Karpas-422 (cell line): ENCODE measurements at places on chromosomes 6 and 20. TPM values are rescaled to one million over a fixed set of nuclear protein-coding genes. Genes with fewer than 3 reads are reported as not detected.

GRCh38 chr6:134701301-134701700, 248.6 kb downstream of the ALDH8A1 start:
- no peak for DNase-seq

GRCh38 chr6:75775219-75775618, 26.2 kb downstream of the MYO6 start:
- no peak for DNase-seq

DNA sequence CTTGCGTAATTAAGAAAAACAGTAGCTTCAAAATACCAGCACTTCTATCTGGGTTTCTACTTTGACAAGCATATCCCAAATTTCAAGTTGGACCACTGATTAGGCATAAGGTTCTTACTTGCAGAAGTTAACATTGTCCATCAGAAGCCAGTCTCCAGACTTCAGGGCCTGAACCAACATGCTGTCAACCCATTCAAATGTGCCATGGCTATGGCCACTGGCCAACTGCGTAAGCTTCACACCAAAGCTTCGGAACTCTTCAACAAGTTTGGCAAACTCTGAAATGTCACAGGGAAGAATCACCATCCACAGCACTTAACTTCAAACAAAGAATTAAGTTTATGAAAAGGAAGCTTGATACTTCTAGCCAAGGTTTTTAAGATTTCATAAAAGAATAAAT, 78.0 kb upstream of the LYRM2 start:
- DNase-seq: no peak

- DNase-seq: peak; percentile 16
Observed at GRCh38 chr6:45895569-45895968, 120.1 kb downstream of the CLIC5 start.

GRCh38 chr6:124355146-124355545, 551.5 kb downstream of the NKAIN2 start:
- no peak for DNase-seq

GRCh38 chr6:52877168-52877567, 32.3 kb downstream of the GSTA3 start:
- no peak for DNase-seq

GRCh38 chr20:56360133-56360907, 1.5 kb downstream of the FAM210B start:
- no peak for DNase-seq

DNA sequence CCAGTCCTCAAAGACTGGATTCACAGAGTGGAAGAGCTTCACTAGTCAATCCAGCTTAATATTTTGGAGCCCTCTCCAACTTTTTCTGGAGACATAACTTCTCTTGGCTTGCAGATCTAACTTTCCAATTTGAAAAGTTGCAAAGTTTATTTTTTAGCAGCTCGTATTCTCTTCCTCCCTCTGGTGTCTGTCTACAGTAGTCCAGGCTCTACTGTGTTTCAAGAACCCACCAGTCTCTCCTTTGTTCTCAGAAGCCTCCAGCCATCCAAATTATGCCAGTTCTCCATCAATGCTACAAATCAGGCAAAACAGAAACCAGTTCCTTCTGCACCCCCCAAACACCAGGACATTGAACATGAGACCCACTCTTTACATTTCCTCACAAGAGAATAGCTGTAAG, 376.1 kb upstream of the OPRM1 start:
- DNase-seq: no peak

GRCh38 chr6:72984981-72985665, 240.2 kb downstream of the KHDC1L start:
- DNase-seq: no peak

Gene RAD21L1
- not detected in 2 replicates for total RNA-seq
